ENCODE measurements at places on chromosomes 6 and 20. TPM values are rescaled to one million over a fixed set of nuclear protein-coding genes. Genes with fewer than 3 reads are reported as not detected.

DNA sequence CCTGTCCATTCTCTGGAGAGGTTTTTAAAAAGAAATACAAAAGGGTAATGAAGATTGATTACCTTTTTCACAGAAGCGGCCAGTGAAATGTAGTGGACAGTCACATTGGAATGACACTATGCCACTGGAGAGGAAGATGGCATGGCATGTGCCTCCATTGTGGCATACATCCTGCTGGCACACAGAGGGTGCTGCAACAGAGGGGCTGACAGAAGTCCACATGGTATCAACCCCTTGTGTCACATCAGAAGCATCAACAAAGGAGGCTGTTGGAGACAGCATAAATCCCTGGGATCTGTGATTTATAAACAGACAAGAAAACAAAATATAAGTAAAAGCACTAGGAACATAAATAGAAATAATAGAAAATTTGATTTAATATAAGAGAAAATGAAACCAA, 594.9 kb downstream of the PHF3 start:
- no peaks in the 10 kb centered on the region for H3K27me3 ChIP-seq
- no peak for DNase-seq
- H3K4me3 ChIP-seq, result no peak overlapping the region
- H3K27ac ChIP-seq, result no peak overlapping the region
- no peaks in the 10 kb centered on the region for H3K4me1 ChIP-seq

GRCh38 chr20:46040902-46041535, 12.0 kb downstream of the SLC12A5 start:
- no peaks in the 10 kb centered on the region for H3K36me3 ChIP-seq
- DNase-seq, result no peak
- H3K4me3 ChIP-seq, result no peak overlapping the region
- H3K27ac ChIP-seq, result no peak overlapping the region

- H3K36me3 ChIP-seq, result no peaks in the 10 kb centered on the region
- H3K4me3 ChIP-seq, result no peak overlapping the region
- H3K27me3 ChIP-seq, result no peaks in the 10 kb centered on the region
- no peak for DNase-seq
Measured at GRCh38 chr20:2834401-2835110, 5.9 kb downstream of the PCED1A start.

- H3K27me3 ChIP-seq, result no peaks in the 10 kb centered on the region
- H3K36me3 ChIP-seq, result no peaks in the 10 kb centered on the region
- DNase-seq, result no peak
Measured at GRCh38 chr6:44701637-44702101, 314.2 kb downstream of the CDC5L start.

- DNase-seq, result no peak
- H3K27ac ChIP-seq, result no peak overlapping the region
- peaks cover 5% of the 10 kb centered on the region for H3K4me1 ChIP-seq
- no peaks in the 10 kb centered on the region for H3K27me3 ChIP-seq
Measured at GRCh38 chr20:31945785-31946184, 6.1 kb downstream of the PDRG1 start.

- no peaks in the 10 kb centered on the region for H3K4me1 ChIP-seq
- H3K27ac ChIP-seq, result no peak overlapping the region
- no peaks in the 10 kb centered on the region for H3K27me3 ChIP-seq
- no peaks in the 10 kb centered on the region for H3K36me3 ChIP-seq
- DNase-seq, result no peak
Measured at GRCh38 chr20:59352541-59352940, 52.1 kb downstream of the EDN3 start.

- no peak overlapping the region for H3K4me3 ChIP-seq
- no peak for DNase-seq
- H3K27me3 ChIP-seq, result no peaks in the 10 kb centered on the region
- no peak overlapping the region for H3K27ac ChIP-seq
- H3K36me3 ChIP-seq, result no peaks in the 10 kb centered on the region
Measured at GRCh38 chr6:136137739-136138402, 112.2 kb downstream of the MTFR2 start.

DNA sequence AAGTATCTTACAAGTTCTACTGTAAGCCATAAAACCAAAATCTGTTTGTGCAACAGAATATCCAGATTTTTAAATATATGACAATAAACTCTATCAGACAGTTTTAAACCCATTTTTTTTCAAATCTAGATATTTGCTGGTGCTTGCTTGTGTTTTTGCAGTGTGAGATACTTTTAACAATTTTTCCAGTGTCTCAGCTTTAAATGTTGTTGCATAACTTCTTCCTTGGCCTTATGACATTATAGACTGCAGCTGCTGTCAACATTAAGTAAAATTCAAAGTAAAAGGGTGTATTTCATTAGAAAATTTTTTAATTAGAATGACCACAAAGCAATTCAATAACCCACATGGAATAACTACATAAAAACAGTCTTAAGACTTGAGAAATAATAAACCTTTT, 139.5 kb downstream of the PTPRK start:
- no peaks in the 10 kb centered on the region for H3K27me3 ChIP-seq
- no peaks in the 10 kb centered on the region for H3K36me3 ChIP-seq
- no peak overlapping the region for H3K4me3 ChIP-seq

DNA sequence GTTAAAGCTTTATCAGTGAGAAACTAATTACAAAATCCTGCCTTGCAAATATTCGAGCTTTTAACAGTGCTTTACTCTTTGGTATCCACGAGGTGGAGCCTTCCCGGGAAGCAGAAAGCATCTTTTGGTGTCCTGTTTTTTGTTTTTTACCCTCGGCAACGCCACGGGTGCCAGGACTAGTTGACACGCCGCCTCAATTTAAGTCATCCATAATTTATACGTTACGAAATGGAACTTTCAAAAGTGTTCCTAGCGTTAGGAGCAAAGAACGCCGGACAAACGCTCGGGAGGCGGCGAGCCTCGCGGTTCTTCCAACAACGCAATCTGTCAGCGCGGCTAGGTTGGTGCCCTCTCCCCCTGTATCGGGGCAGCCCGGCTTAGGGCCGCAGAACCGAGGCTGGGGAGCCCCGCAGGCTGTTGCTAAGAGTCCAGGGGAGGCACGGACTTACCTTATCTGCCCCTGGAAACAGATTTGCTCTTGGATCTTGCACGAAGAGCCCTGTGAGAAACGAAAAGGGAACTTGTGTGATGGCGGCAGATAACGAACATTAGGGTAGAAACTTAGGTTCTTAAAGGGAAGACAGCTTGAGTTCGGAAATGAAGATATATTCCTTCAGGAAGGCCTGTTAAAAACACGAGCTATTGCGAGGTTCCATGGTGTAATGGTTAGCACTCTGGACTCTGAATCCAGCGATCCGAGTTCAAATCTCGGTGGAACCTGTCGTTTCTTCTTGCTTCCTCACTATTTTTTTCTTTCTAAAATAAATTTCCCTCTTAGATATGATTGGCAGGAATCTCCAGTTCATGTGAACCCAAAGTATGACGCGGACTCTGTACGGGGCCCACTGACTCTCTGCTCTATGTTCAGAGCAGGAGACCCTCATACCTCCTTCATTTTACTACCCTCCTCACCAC, 46.2 kb upstream of the ZNF184 start:
- DNase-seq, result peak; percentile 83
- H3K27me3 ChIP-seq, result 0 out of 2 replicates have a peak, but pooled peaks cover 5% of the 10 kb centered on the region
- no peaks in the 10 kb centered on the region for H3K36me3 ChIP-seq
- H3K4me1 ChIP-seq, result no peaks in the 10 kb centered on the region
- peak overlapping the region; percentile 83 for H3K4me3 ChIP-seq
- peak overlapping the region; percentile 67 for H3K27ac ChIP-seq

- H3K4me1 ChIP-seq, result no peaks in the 10 kb centered on the region
- H3K4me3 ChIP-seq, result no peak overlapping the region
- no peak overlapping the region for H3K27ac ChIP-seq
- no peak for DNase-seq
Measured at GRCh38 chr20:54389596-54390280, 85.7 kb upstream of the DOK5 start.

DNA sequence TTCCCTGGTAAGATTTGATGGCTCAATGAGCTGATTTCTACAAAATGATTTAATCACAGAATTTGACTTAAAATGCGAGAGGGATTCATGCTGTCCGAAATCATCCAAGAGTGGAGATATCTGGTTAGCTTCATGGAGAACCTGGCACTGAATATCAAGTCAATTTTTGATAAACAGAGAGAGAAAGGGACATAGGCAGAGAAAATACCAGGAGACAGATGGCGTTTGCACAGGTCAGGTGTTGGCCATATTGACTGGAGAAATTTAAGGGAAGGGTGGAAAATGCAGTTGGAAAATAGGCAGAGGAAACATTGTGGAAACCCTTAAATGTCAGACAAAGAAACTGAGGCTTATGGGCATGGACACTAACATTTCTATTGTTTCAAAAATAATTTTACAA, 47.0 kb downstream of the BCAS1 start:
- no peaks in the 10 kb centered on the region for H3K36me3 ChIP-seq
- H3K27me3 ChIP-seq, result no peaks in the 10 kb centered on the region
- H3K4me1 ChIP-seq, result peaks cover 4% of the 10 kb centered on the region
- DNase-seq, result no peak
- no peak overlapping the region for H3K4me3 ChIP-seq
- H3K27ac ChIP-seq, result no peak overlapping the region

DNA sequence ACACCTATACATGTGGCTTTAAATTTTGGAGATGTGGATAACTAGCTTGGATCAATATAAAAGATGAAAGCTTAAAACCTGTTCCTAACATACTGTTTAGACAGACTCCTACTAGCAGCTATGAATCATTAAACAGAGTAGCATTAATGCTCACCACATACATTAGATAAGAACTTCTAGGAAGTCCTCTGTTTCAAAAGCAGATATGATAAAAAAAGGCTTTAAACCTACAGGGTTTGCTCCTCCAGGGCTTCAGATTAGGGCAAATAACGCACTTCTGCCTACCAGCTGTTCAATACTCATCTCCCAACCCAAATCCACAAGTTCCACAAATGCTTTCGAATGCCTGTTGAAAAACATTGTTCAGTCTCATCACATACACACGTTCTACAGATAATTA, 1.5 kb downstream of the REPS1 start:
- peak overlapping the region; percentile 86 for H3K27ac ChIP-seq
- no peaks in the 10 kb centered on the region for H3K27me3 ChIP-seq
- no peak for DNase-seq
- H3K36me3 ChIP-seq, result no peaks in the 10 kb centered on the region

DNA sequence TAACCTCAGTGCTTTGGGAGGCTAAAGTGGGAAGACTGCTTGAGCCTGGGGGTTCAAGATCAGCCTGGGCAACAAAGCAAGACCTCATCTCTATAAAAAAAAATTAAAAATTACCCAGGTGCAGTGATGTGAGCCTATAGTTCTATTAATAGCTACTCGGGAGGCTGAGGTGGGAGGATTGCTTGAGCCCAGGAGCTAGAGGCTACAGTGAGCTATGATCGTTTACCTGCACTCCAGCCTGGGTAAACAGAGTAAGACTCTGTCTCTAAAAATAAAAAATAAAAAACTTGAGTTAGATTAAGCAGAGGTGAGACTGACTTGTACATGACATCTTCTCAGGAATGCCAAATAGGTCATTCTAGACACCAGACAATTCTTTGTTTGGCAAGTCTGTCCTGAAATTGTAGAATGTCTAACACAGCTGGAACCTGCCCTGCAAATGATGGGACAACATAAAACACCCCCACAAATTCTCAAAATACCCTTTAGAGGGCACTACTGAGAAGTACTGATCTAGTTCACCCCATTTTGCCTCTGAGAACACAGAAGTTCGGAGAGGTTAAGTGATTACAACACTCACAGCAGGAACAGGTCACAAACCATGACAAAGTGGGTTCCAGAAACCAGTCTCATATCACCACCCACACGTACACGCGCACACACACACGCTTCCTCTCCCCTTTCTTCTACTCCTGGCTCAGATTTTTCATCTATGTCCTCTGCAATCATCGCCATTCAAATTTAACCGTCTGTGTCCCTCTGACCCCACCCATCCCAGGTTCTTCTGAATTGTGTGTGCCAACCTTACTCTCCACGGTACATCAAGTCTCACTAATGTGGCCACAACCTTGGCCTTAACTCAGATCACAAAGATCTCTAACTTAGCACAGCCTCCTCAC, 38.3 kb downstream of the ARHGAP18 start:
- peak overlapping the region; percentile 98 for H3K27ac ChIP-seq
- no peaks in the 10 kb centered on the region for H3K36me3 ChIP-seq
- peak overlapping the region; percentile 58 for H3K4me3 ChIP-seq
- peak; percentile 89 for DNase-seq
- H3K27me3 ChIP-seq, result no peaks in the 10 kb centered on the region

DNA sequence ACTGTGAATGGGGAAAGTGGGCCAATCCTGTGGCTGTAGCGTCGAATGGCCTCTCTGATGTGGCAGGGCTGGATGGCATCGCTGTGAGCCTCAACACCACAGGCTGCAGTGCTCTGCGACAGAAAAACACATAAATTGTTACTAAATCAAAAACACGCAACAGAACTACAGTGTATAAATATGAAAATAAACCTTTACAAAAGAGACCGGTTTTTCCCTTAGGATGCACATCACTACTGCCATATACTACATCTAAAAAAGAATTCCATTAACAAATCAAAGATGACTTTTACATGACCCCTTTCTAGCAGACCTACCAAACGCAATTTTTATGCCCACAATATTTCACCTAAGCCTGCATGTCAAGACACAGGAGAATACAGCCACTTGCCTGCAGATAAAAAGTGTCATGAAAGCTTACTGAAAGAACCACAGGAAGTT, 395.5 kb upstream of the RUNX2 start:
- peak overlapping the region; percentile 31 for H3K27ac ChIP-seq
- no peaks in the 10 kb centered on the region for H3K4me1 ChIP-seq
- H3K4me3 ChIP-seq, result no peak overlapping the region
- no peak for DNase-seq

GRCh38 chr20:12967932-12968331, 40.8 kb upstream of the SPTLC3 start:
- H3K36me3 ChIP-seq, result no peaks in the 10 kb centered on the region
- H3K4me3 ChIP-seq, result no peak overlapping the region
- H3K27ac ChIP-seq, result no peak overlapping the region

Gene CALHM4
- not detected for polyA plus RNA-seq

Gene DOK5
- 0.15 TPM for polyA plus RNA-seq

Gene EMILIN3
- not detected for polyA plus RNA-seq

Gene MCCD1
- polyA plus RNA-seq, result not detected

Gene NKX2-4
- polyA plus RNA-seq, result not detected

Gene ZNF391
- polyA plus RNA-seq, result 1.1 TPM

Data from GM12878 (cell line).